Midbrain (tissue), 1 donor: ENCODE measurements at places on chromosomes 1 and 21.

- DNase-seq = no peak
Observed at GRCh38 chr1:101431956-101432510, 195.2 kb downstream of the S1PR1 start.

DNA sequence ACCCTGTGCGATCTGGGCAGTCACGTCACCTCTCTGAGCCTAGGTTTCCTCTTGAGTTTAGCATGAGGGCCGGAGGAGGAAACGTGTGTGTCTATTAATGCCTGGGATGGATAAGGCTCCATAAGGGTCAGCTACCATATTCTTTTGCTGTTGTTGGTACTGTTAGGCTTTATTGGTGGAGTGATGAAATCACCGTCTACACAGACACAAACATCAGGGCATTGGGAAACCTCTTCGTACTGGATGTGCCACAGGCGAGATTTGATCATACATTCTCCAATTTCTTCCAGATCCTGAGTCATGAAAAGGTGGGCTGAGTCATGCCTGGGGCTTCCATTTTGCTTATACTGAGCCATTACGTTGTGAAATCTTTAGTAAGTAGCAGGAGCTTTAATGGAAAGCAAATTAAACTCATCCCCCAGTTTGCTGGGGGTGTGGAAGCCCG lies 24.9 kb upstream of the GRHL3 start:
- DNase-seq = no peak

DNA sequence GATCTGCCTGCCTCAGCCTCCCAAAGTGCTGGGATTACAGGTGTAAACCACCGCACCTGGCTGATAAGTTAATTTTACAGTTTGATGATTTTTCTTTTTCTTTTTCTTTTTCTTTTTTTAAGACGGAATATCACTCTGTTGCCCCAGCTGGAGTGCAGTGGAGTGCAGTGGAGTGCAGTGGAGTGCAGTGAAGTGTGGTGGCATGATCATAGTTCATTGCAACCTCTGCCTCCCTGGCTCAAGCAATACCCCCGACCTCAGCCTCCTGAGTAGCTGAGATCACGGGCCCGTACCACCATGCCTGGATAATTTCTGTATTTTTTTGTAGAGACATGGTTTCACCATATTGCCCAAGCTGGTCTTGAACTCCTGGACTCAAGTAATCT lies 84.4 kb upstream of the CXADR start:
- no peak for DNase-seq

- DNase-seq = no peak
Observed at GRCh38 chr21:38489271-38489652, 9.0 kb downstream of the ERG start.

DNA sequence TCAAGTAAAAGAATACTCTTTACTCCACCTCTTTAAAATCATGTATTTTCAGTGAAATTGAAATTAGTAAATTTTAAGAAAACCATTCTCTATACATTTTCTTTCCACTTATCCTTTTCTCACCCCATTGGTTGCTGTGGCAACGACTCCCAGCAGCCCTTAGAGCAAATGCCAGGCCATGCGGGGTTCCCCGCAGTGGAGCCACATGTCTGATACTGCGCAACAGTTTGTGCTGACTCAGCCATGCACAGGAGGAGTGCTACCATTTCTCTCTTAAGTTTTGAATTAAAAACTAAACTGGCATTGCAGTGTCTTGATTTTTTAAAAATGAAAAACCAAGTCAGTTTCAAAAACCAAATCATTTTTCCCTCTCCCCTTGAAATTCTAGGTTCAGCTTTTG lies 214.1 kb upstream of the L1TD1 start:
- DNase-seq = no peak

GRCh38 chr1:179323436-179323835 lies 29.8 kb downstream of the SOAT1 start:
- DNase-seq = no peak
